ENCODE measurements at places on chromosomes 7 and 10.

GRCh38 chr10:114337510-114338462, 66.5 kb downstream of the AFAP1L2 start:
- DNase-seq, result no peak

GRCh38 chr10:49629431-49629881, 15.6 kb downstream of the CHAT start:
- DNase-seq, result no peak

DNA sequence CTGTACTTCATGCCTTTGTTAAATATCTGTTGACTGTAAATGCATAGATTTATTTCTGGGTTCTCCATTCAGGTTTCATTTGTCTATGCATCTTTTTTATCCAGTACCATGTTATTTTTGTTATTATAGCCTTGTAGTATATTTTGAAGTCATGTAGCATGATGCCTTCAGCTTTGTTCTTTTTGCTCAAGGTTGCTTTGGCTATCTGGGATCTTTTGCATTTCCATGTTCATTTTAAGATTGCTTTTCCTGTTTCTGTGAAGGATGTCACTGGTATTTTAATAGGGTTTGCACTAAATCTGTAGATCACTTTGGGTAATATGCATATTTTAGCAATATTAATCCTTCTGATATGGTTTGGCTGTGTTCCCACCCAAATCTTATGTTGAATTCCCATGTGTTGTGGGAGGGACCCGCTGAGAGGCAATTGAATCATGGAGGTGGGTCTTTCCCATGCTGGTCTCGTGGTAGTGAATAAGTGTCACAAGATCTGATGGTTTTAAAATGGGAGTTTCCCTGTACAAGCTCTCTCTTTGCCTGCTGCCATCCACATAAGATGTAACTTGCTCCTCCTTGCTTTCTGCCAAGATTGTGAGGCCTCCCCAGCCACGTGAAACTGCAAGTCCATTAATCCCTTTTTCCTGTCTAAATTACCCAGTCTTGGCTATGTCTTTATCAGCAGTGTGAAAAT, 302.8 kb upstream of the SEMA3C start:
- no peak for DNase-seq

GRCh38 chr7:142962991-142963390, 828 bp upstream of the KEL start:
- DNase-seq, result no peak

DNA sequence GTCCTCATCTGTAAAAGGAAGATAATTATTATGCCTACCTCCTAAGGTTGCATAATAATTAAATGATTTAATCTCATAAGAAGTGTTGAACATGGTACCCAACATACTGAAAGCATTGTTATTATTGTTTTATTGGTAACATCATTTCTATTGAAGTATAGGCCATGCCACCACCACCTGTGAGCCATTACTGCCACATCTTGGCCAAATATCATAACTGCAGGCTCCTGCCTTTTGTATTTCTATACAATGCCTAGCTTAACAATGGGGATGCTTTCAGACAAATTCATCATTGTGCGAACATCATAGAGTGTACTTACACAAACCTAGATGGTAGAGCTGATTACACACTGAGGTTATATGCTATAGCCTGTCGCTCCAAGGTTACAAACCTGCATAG, 61.1 kb upstream of the NPSR1 start:
- peak; percentile 2 for DNase-seq

DNA sequence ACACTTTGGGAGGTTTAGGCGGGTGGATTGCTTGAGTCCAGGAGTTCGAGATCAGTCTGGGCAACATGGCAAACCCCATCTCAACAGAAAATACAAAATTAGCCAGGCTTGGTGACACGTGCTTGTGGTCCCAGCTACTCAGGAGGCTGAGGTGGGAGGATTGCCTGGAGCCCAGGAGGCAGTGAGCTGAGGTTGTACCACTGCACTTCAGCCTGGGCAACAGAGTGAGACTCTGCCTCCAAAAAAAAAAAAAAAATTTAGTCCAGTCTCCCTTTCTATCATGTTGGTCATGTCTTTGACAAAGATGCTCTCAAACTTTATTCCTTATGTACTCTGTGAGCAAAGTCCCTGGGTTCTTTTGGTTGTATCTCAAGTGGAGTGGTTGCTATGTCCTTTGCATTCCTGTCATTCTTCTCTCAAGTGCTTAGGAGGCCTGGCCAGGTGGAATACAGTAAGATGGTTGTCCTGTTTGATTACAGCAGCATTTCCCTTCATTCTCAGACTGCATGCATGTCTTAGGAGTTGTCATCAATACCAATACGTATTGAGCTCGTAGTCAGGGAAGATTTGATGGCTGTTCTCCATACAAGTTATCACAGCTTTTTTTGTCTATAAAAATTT, 85.7 kb downstream of the MMRN2 start:
- peak; percentile 19 for DNase-seq

GRCh38 chr10:127353544-127353943, 157.2 kb upstream of the INSYN2A start:
- no peak for DNase-seq

- DNase-seq, result peak; percentile 5
Observed at GRCh38 chr10:124319926-124320391, 98.8 kb downstream of the OAT start.

DNA sequence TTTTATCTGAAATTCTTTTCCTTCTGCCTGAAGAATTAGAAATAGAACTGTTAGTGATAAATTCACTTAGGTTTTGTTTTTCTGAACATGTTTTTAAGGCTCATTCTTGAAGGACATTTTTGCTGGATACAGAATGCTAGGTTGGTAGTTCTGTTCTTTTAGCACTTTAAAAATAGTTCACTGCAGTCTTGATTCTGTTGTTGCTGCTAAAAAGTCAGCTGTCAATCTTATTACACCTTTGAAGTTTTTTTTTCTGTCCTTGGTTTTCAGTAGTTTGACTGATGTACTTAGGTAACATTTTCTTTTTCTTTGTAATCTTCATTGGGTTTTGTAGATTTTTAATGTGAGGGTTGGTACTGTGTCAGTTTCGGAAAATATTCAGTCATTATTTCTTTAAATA, 48.7 kb downstream of the C1GALT1 start:
- no peak for DNase-seq
